Renal cortical epithelial cell (primary cell): ENCODE measurements at places on chromosomes 5 and 9.

DNA sequence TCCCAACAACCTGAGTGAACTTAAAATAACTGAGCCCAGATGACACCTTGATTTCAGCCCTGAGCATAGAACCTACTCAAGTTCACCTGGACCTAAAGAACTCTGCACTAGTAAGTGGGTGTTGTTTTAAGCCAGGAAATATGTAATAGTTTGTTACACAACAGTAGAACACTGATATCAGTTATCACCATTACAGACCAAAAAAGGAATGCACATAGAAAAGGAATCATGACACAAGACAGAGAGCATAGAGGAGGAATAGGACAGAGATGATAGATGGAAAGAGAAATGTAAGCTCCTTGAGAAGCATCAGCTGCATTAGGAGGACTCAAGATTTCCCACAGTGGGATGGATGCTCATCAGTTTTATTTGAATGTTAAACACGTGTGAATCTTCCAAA, 1096.9 kb upstream of the SEMA6A start:
- no peak for DNase-seq

DNA sequence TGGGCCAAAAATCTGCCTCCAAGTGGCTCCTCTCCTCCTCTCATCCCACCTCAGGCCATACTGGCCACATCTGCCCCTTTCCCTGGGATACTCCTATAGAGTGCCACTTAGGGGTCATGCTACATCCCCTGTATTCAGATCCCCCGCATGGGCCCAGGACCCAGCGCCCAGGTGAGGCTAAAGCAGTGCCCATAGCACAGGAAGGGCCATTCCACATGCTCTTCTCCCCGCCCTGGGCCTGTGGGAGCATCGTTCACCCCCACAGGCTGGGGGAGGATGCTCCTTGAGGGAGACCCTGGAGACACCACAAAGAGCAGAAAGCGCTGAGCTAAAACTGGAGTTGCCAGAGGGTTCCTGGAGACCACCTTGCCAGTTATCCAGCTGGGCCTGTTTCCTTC, 52.5 kb upstream of the SLC25A51 start:
- DNase-seq: no peak

GRCh38 chr5:102153003-102153759, 142.9 kb downstream of the SLCO4C1 start:
- peak; percentile 29 for DNase-seq

GRCh38 chr5:109006129-109006528, 258.4 kb downstream of the FER start:
- DNase-seq: no peak
